ENCODE measurements at places on chromosomes 16 and 17.

DNA sequence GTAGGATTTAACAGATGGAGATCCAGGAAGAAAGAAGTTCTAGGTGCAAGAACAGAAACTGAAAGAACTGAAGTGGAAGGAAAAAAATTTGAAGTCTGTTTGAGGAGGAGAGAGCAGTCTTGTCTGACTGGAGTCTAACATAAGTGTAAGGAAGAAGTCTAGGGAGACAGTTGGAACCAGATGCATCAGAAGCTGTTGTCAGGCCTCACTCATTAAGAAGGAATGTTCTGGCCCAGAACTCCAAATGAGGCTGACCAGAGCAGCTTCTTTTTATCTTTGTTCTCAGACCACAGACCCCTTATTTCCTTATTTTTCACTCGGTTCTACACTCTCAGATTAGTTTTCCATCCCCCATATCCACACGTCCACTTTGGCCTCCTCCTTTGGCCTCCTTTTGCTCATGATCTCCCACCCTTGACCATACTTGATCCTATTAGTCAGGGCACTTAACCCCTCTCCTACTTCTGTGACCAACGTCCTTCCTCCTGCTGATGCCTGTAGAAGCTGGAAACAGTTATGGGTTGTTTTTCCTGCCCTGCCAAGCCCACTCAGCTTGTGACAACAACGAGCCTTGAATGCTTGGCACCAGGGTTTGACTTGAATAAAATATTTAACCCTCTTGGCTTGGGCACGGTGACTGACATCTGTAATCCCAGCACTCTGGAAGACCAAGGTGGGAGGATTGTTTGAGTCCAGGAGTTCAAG, 7.0 kb upstream of the MYH2 start:
- no peak for DNase-seq

DNA sequence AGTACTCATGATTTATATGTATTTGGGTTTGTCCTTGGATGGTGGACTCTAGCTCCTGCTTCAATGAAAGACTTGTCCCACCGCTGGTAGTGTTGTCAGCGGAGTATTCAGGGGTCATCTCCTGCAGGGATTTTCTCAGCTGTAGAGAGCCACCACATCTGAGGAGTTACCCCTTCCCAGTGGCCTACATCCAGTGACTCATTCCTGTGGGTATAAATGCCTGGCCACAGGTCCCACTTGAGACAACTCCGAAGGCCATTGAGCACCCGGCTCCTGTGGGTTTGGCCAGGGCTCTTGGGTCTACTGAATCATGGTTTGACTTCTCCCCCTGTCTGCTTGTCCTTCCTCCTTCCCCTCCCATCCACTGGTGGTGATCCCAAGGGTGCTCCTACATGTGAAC, 34.6 kb upstream of the WSB1 start:
- DNase-seq, result no peak

DNA sequence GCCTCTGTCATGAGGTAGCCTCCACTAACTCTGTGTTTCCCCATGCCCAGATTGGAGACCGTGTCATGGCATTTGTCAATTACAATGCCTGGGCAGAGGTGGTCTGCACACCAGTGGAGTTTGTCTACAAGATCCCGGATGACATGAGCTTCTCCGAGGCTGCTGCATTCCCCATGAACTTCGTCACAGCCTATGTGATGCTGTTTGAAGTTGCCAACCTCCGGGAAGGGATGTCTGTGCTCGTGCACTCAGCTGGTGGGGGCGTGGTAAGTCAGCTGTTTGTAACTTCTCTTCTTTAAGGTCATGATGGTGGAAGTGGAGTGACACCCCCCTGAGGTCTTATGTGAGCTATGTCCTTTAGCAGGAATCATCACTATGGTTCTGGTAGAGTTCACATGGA, 36.8 kb downstream of the VAT1L start:
- DNase-seq, result no peak

- no peak for DNase-seq
Observed at GRCh38 chr17:29903471-29903870, 26.6 kb downstream of the SSH2 start.

DNA sequence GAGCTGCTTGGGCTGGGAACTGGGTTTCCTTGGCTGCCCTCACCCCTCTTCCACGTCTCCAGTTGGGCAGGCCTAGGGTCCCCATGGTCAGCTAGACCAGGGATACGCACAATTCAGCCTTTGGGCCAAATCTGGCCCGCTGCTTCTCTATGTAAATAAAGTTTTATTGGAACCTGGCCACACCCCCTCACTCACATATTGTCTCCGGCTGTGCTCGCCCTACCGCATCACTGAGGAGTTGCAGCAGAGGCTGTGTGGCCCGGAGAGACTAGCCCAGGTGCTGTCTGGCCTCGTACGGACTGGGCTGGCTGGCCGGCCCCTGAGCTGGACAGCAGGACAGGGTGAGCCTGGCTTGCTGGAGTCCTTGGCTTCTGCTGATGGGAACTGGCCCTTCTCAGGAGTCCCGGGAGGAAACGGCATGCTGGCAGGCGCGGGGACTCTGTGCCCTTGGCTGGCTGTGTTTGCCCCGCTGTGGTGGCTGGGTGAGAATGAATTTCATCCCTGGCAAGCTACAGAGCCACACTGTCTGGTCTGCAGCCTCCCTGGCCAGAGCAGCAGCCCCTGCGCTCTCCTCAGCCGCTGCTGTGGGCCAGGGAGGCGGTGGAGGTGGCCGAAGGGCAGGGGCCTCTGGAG, 82.0 kb downstream of the ENGASE start:
- no peak for DNase-seq

- DNase-seq, result no peak
Observed at GRCh38 chr17:55664287-55664686, 58.4 kb downstream of the TMEM100 start.

DNA sequence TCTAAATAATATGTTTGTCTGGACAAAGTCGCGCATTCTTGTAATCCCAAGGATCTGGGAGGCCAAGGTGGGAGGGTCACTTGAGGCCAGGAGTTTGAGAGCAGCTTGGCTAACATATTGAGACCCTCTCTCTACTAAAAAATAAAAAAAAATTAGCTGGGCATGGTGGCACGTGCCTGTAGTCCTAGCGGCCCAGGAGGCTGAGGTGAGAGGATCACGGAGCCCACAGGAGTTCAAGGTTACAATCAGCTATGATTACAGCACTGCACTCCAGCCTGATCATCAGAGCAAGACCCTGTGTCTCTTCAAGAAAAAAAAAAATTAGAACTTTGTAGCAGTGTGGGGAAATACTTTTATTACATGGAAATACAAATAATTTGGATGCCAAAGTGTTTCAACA, 6.1 kb upstream of the CHST6 start:
- no peak for DNase-seq

- no peak for DNase-seq
Observed at GRCh38 chr17:45704251-45704650, 79.9 kb upstream of the CRHR1 start.

DNA sequence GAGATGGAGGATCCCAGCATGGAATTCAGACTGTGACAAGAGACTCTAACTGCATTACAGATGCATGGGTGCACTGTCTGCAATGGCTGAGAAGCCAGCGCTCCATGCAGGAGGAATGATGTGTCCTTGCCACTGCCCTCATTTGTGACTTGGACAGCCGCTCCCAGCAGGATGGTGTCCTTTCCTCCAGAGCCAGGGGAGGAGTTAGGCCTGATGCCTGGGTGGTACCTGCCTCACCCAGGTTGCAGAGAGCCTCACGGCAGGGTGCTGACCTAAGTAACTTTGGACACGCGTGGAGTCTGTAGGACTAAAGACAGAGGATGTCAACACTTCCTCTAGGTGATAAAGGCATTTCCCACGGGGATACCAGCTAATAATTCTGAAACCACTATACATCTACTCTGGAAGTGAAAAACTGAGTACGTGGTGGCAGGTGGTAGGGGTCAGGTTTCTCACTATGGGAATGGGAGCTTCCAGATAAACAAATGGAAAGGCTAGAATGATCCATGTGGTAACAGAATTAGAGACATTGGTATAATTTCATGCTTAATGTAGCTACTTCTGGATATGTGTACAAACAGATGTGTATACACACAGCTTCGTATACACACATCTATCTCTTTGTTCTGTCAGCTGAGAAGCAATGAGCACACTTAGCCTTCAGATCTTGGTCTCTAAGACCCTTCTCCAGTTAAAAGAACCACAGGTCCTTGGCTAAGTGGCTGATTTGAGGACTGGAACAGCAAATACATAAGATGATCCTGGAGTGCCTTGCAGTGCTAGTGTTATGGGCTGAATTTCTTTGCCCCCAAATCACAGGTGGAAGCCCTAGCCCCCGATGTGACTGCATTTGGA, 13.7 kb upstream of the CSNK1D start:
- DNase-seq, result no peak

DNA sequence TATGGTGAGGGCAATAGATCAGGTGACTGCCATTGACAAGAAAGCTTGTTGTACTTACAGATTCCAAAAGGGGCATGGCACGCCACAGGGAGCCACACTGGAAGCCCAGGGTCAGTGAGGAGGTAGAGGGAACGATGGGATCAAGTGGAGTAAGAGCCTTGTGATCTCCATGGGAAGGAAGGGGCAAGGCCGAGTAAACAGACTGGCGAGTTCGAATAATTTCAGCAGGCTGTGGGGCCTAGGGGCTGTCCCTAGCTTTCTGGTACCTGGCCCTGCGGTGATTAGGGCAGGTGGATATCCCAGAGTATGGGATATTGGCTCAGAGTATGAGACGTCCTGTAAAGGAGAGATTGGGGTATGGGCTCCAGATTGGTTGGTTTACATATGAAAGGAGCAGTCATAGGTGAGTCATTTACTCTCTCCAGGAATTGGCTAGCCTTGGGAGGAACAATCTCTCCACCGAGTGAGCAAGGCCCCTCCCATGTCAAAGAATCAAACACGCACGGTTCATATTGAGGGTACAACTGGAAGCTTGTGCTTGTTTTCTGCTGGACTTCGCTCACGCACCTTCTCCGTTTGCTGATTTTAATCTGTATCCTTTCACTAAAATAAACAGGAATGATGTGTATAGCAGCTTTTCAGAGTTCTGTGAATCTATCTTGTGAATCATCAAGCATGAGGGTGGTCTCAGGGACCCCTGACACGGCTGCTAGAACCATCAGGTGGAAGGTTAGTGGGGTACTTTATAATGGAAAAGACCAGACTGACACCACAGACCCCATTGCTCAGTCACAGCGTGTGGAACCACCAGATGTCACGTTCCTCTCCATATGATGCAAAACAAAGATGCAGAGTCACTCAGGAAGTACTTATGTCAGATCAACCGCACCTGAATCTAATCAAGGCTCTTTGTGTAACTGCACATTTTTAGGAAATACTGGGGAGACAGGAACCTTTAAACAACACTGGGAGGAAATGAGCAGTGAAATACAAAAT, 27.9 kb downstream of the GABARAPL2 start:
- no peak for DNase-seq

- DNase-seq, result no peak
Observed at GRCh38 chr16:20020976-20021375, 52.7 kb downstream of the GPR139 start.

- no peak for DNase-seq
Observed at GRCh38 chr17:77572065-77572601, 386.4 kb upstream of the TNRC6C start.

GRCh38 chr16:78288888-78289287, 189.4 kb downstream of the WWOX start:
- no peak for DNase-seq

GRCh38 chr17:56636265-56636664, 42.8 kb downstream of the NOG start:
- DNase-seq, result no peak

DNA sequence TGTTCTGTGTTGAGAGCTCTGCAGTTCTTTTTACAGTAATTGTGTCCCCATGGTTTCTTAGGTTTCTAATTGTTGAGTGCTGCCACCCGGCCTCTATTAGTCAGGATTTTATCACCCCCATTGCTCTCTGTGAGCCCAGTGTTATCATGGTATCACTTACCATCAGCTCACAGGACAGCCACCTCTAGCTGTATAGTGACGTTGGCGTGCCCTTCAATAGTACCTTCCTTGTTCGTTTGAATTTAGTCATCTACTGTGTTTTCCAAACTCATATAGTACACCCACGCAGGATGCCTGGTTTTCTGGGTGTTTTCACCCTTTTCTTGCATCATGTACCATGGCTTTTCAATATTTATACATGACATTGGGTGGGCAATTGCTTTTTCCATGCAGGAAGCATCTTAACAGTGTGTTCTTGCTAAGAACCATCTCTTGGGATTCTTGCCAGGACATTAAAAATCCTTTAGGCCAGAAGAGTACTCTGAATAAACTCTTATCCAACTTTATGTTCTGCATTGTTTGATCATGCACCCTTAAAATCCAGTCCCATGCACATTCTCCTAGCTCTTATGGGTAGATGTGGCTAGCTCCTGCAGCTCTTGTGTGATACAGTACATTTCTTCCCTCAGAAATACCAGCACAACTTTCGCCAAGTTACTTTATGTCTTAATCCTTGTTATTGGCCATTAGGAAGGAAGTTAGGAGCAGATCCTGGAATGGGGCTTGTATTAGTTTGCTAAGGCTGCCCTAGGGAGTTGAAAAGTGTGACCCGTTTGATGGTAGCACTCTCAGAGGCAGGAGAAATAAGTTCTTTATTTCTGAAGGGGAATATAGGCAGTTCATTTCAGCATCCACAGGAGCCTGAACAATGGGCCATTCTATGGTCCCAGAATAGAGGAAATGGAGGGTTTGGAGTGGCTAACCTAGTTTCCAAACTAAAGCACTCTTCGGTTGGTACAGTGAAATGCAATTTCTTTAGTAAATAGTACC, 11.3 kb upstream of the ABCA10 start:
- DNase-seq, result no peak

DNA sequence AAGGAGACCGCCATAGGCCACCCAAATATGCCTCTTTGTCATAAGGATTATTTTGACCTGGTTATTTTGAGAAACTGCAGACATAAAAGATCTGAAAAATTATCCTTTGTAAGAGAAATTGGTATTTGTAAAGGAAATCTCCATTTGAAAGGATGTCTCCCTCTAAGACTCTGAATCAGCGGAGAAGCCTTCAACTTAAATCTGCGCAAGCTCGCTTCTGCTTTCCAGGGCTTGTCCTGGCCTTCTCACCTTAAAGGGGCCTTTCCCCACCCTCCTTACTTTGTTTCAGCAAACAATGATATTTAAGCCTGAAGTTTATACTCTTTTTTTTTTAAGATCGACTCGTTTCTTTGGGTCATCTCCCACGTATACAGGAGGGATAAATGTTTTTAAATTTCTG, 34.5 kb downstream of the HSBP1 start:
- DNase-seq, result no peak

GRCh38 chr17:74641224-74641957, 17.9 kb upstream of the CD300E start:
- DNase-seq, result no peak

- DNase-seq, result no peak
Observed at GRCh38 chr17:82776454-82776853, 24.6 kb downstream of the TBCD start.

DNA sequence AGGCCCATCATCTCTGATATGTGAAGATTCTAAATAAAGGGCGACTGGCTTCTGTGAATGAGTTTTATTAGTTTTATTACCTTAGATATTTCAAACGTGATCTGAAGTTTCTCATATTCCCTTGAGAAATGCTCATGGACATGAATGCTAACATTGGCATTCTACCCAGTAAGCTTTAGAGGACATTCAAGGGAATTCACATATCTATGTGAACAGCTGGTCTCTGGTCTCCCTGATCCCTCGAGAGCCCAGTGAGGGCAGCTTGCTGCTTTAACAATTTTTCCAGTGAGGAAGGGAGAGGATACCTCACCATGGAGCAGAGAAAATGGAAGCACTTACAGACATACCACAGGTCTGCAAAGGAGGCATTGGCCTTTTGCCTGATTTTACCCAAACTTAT, 312.7 kb downstream of the CA10 start:
- DNase-seq, result no peak

GRCh38 chr17:72357764-72358365, 237.0 kb downstream of the SOX9 start:
- DNase-seq, result no peak
